ENCODE measurements at places on chromosomes 12 and 14.

DNA sequence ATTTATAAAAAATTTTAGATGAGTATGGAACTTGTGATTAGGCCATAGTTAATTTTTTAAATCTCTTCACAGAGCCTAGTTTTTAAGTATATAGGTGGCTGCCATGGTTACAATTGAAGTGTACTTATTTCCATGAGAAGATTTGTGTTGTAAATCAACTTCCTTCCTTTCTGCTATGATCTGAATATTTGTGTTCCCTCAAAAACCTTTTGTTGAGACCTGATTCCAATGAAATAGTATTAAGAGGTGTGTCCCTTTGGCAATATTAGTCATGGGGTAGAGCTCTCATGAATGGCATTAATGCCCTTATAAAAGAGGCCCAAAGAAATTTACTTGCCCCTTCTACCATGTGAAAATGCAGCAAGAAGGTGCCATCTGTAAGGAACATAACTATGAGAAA, 28.8 kb downstream of the ETNK1 start:
- DNase-seq: no peak

DNA sequence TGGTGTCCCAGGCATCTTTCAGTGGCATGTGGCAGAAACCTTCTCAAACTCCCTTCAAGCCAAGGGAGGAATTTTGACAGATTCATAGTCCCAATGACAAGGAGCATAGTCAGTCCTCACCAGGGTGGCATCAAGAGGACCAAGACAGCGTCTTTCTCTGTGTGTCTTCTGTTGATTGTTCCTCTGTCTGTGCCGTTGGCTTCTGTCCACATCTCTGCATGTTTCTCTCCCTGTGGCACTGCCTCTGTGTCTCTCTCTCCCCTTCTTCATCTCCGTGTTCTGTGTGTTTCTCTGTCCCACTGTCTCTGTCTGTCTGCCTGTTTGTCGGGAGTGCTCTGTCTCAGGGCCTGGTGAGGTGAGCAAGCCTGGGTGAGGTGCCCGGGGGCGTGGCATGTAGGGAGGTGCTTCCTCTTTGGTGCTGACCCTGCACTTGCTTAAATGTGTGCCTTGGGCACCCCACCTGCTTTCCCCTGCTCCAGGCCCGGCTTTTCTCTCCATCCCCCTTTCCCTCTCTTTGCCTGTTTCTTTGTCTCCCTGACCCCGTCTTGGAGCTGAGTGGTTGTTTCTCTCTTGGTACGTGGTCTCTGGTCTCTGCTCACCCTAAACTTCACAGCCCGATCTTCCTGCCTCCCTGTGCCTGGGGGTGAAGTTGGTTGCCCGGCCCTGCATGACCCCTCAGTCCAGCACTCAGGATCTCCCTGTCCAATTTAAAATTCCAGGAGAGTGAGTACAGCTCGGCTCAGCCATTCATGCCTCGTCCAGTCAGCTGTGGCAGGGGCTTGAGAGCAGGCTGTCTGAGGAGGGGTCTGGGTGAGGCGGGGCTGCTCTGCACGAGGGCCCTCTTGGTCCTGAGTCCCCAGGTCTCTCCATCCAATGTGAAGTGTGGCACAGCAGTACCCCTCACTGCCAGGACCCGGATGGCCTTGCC, 28.5 kb downstream of the JDP2 start:
- DNase-seq: no peak

DNA sequence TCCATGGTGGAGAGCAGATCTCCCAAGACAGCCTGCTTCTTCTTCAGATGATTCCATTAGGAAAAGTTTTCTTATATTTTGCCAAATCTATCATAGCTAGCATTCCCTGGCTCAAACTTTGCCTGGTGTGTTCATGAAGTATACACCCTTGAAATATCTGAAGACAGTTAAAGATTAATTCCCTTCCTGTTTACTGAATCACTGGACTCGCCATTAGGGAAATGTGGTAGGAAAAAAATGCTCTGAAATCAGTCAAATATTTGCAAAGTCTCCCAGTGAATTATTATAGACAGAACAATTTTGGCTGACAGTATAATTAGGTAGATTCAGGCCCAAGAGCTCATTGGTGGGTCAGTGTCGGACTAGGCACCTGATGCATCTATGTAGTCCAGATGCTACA, 86.5 kb downstream of the PDZRN4 start:
- no peak for DNase-seq

DNA sequence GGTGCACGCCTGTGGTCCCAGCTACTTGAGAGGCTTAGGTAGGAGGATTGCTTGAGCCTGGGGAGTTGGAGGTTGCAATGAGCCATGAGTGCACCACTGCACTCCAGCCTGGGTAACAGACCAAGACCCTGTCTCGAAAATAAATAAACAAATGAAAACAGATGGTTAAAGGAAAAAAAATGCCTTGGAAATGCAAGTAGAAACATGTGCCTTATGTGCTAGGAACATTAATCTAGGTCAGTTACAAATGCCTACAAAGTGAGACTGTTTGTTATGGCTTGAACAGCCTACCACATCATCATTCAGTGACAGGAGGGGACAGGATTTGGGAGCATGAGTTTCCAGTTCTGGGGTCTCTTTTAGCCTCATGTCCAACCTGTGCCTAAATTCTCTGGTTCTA, 52.4 kb upstream of the BCAT1 start:
- DNase-seq: no peak

- DNase-seq: no peak
Observed at GRCh38 chr14:29217813-29218450, 451.3 kb downstream of the FOXG1 start.

DNA sequence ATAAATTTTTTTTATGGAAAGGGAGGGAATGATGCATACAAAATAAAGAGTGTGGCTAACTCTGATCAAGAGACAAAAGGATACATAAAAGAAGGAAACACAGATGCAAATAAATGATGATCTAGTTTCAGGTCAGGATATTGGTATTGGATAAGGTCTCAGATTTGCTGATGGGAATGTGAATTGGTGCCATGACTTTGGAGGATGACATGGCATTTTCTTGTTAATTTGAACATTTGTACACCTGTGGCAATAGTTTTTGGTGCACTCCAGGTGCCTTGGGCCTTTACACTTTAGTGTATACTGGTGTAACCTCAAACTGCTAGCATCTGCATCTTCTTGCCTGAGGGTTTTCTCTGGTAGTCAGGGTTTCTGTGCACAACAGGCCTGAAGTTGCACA, 279.3 kb downstream of the TMEM121 start:
- no peak for DNase-seq

DNA sequence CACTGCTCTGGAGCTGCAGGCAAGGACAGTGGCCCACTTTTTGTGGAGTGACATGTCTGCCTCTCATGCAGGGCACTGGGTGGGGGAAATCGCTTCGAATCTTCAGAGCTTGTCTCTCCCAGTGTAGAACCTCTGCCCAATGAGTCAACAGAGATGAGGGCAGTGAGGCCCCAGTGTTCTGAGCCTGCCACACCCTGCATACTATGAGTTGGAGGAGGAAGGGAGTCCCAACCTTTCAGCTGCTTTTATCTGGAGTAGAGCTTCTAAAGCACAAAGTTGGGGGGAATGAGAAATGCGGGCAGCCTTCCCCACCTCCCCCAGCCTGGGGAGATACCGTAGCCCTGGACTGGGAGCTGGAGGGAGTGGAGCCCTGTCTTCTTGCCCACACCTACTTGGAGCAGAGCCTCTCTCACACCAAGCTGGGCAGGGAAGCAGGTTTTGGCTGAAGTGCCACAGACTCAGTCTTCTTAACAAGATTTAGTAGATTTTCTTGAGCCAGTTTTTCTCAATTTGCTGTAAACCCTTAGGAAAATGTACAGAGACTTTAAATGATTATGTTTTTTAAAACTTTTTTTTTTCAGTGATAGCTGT, 159.1 kb downstream of the ADGRD1 start:
- no peak for DNase-seq

GRCh38 chr14:104092931-104093365, 7.4 kb downstream of the ASPG start:
- no peak for DNase-seq

DNA sequence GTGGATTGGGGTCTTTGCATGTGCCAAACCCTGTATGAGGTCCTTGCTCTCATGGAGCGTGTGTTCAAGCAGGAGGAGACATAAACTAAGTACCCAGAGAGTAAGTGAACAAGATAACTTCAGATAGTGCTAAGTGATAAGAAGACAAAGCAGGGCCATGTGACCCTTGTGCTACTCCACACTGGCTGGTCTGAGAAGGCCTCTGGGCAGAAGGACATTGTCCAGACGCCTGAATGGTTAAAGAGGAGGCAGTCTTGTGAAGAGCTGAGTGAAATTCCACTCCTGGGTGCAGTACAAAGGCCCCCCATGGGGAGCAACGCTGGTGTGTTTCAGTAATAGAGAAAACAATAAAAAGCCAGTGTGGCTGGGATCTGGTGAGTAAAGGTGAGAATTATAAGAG, 93.3 kb upstream of the RIC8B start:
- no peak for DNase-seq

- no peak for DNase-seq
Observed at GRCh38 chr12:28938581-28939235, 210.4 kb upstream of the FAR2 start.

All from activated CD8-positive, alpha-beta T cell treated with anti-CD3 and anti-CD28 coated beads for 36 hours (primary cell).